ENCODE measurements at places on chromosomes 4 and X.

DNA sequence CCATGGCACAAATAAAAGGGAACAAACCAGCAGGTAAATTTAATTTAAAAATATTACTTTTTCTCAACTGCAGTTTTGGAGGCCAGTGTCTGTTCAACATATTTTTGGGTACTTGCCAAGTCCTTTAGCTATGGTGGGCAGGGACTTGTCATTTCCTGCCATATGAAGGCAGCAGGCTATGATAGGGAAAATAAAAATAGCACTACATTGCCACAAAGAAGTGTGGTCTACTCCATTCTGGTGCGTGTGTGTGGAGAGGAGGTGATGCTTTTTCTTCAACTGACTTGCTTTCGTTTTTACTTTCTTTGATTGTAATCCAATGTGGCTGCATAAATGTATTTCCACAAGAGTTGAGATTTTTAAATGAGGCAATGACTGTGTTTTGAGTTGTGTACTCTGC lies 17.2 kb downstream of the GPR174 start:
- no peak for DNase-seq

DNA sequence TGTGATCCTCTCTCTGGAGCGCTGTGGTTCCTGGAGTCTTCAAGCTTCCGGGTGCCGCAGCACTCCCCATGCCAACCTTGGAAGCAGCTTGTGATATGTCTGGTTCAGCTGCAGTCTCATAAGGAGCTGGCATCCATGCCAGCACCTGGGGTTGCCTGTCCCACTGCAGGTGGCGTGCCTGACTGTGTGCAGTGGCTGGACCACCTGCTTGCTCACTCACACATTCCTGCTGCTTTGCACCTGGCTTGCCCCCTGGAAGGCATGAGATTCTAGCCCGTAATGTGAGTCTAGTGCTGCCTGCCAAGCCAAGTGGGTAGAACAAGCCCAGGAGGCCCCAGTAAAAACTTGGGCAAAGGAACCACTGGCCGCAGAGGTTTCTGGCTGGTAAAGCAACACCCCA lies 687.2 kb upstream of the AADAT start:
- DNase-seq: no peak

DNA sequence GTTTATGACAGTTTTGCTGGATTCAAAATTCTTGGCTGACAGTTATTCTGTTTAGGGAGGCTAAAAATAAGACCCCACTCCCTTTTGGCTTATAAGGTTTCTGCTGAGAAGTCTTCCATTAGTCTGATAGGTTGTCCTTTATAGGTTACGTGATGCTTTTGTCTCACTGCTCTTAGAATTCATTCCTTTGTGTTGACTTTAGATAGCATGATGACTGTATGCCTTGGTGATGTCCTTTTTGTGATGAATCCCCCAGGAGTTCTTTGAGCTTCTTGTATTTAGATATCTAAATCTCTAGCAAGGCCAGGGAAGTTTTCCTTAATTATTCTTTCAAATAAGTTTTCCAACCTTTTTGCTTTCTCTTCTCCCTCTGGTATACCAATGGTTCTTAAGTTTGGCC lies 36.4 kb downstream of the DCLK2 start:
- no peak for DNase-seq

GRCh38 chr4:172778583-172778982 lies 390.0 kb upstream of the GALNT7 start:
- DNase-seq: no peak

DNA sequence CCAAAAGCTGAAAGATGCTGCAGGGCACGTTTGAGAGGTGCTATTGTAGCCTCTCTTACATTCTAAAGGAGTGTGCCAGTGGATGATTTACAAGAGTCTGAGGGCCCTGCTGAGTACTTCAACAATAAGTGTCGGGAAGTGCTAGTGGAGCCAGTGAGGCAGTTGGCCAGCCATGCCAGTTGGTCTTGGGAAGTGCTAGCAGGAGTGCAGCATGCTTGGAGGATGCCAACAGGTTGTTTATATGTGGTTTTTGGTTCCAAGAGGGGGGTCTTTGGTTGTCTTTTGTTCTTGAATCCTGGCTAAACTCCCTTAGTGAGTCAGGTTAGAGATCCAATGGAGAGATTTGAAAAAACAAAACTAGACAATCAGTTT lies 335.3 kb downstream of the PABPC4L start:
- DNase-seq: no peak

DNA sequence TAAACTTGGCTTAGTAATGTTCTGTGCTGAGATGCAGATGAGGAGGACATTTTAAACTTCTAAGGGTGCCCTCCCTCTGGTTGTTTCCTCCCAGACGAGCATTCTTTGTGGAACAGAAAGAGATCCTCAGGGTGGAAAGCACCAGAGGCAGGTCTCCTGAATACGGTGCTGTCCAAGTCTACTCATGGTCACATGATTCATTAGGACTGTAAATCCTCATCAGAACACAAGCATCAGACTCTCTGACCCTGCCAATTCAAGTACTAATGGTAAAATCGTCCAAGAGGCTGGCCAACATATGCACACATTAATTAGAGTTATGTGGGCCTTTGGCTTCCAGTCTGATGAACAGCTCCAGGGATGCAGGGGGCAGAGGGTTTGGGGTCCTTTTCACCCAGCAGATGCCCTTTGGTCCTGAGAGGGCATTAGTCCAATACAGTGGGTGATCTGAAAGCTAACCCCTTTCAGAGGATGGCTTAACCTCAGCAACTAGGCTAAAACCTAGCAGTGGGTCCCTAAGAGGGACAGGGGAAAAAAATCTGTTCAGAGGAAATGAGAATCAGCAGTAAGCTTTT lies 18.2 kb downstream of the HAND2 start:
- no peak for DNase-seq

- peak; percentile 72 for DNase-seq
These were observed 105.7 kb upstream of the PDLIM3 start for GRCh38 chr4:185640811-185641675.

GRCh38 chr4:177225605-177226004 lies 84.1 kb upstream of the NEIL3 start:
- DNase-seq: no peak

- DNase-seq: peak; percentile 24
These were observed 233.9 kb downstream of the RPA4 start for GRCh38 chrX:97117572-97117971.

DNA sequence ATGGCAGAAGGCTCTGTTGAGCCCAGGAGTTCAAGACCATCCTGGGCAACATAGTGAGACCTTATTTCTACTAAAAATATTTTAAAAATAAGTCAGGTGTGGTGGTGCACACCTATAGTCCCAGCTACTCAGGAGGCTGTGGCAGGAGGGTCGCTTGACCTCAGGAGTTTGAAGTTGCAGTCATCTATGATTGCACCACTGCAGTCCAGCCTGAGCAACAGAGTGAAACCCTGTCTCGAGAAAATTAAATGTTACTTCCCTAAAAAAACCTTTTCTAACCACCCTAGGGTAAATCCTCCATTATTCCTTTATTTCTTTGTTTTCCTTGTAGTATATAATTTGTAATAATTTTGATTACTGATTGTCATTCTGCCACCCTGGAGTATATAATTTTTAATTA lies 7.9 kb downstream of the FAM200B start:
- no peak for DNase-seq

GRCh38 chr4:16862697-16863096 lies 35.7 kb downstream of the LDB2 start:
- no peak for DNase-seq

DNA sequence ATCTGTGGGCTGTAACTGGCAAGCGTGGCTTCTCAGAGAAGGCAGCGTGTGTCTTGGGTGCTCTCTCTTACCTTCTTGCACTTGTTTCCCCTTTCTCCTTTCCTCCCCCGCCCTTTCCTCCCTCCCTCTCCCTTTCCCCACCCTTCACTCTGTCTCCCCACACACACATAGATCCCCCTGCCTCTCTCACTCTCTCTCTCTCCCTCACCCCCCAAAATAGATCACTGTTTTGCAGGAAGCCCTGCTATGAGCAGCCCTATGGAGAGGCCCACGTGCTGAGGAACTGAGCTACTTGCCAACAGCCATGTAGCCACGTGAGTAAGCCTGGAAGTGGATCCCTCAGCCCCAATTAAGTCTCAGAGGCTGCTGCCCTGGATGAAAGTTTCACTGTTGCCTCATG lies 4.3 kb upstream of the PNMA6E start:
- no peak for DNase-seq

GRCh38 chrX:140764401-140764919 lies 54.9 kb downstream of the LINC00632 start:
- DNase-seq: no peak

GRCh38 chrX:12961196-12961718 lies 13.7 kb upstream of the TMSB4X start:
- DNase-seq: no peak

- no peak for DNase-seq
These were observed 41.8 kb upstream of the PDLIM5 start for GRCh38 chr4:94409962-94410361.

DNA sequence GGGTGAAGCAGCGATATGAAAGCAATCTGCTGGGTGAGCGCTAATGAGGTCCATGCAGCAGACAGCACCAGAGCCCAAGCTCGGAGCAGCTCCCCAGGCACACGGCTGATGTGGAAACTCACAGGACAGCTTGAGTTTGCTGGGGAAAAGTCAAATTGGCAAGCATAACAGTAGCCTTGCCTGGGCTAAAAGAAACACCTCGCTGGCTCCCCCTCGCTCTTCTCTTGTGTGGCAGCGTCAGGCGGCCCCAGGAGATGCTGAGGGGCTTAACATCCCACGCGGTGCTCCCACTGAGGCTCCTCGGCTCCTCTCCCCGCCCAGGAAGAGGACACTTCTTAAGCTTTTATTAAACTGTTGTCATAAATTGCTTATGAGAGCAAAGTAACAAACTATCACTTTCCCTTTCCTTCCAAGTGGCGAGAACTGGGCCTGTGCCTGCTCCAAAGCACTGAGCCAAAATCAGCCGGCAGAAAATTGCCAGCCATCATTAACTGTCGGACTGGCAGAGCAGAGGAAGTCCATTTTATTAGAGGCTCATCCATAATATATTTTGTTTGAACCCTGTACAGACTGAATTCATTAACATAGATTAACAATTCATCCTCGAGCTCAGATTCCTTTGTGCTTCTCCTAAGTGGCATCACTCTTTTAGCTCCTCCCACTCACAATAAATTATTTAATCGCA lies 111.4 kb downstream of the TSPAN5 start:
- peak; percentile 55 for DNase-seq

GRCh38 chrX:151724563-151725337 lies 8.9 kb downstream of the FATE1 start:
- DNase-seq: no peak

GRCh38 chrX:145041486-145041885 lies 205.8 kb upstream of the SPANXN1 start:
- no peak for DNase-seq

- no peak for DNase-seq
These were observed 26.5 kb downstream of the ELF4 start for GRCh38 chrX:130083656-130084382.

DNA sequence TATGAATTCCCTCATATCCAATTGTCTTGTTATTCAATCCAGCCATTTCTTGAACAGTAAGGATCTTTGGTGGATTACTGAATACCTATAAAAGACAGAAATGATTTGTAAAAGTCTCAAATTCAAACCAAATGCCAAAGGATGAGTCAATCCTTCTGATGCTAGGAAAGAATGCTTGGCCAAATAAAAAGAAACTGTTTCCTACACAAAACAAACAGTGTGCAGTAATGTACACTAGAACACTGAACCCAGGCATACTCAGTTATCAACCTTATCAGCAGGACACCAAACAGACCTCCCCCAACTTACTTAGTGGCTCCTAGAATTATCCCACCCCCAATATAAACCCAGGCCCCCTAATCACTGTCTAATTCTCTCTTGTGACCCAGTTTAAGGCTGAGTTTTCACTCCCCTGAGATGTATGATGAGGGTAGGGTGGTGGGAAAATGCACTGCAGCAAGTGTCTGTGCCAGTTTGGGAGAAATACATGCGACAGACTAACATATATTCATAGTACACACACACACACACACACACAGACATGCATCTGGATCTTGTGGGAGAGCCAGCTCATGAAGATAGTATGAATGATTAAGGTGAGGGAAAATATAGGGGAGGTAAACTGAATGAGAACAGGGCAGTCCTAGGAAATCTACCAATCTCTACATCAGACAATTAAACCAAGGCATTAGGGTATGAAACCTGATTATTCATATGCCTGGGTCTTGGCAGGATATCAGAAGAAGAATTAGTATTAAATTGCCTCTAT lies 35.0 kb downstream of the CLDN2 start:
- no peak for DNase-seq

DNA sequence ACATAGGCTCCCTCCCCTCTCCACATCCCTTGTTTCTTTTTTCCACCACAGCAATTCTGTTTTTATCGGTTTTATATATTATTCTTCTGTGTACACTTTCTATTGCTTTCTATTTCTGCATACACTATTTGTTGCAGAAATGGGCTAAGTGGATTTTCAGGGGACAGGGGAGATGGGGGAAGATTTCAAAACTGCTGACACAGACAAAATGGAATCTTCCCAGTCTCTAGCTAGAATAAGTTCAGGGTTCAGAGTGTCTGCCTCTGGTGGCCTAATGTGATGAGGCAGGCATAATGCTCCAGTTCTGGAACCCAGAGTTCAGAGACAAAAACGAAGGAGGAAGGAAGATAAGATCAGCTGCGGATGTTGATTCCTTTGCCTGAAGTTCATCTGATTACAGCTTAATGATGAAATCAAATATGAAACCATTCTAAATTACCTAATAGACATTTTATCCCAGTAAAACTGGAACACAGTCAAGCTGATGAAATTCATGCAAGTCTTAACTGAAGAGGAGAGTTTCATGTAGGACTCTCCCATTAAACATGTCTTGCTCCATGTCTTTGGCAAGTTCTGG lies 447.1 kb downstream of the AFF2 start:
- no peak for DNase-seq

DNA sequence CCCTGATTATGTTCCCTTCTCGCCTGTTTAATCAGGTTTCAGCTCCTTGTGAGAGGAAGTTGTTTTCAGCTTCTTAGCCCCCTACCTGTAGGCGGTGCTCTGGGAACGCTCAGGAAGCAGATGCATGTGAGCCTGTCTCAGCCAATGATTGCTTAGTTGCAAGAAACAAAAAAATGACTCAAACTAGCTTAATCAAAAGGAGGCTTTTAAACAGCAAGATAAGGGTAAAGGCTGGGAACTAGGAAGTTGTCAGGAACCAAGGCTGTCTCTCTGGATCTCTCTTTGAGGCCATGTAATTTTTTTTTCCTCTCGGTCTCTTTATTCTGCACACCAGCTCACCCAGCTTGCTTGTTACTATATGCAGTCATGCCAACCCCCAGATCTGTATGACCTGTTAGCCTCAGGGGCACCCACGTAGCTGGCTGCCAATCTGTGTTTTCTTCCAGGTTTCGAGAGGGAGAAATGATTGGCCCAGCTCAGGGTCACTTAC lies 109.1 kb downstream of the PTTG2 start:
- DNase-seq: no peak

- no peak for DNase-seq
These were observed 224.2 kb downstream of the PTTG2 start for GRCh38 chr4:38184404-38184803.

- no peak for DNase-seq
These were observed 74.6 kb upstream of the SHOX start for GRCh38 chrX:555725-556666.

- DNase-seq: no peak
These were observed 11.3 kb upstream of the CHRNA9 start for GRCh38 chr4:40323866-40324265.
